ENCODE measurements at places on chromosomes 7 and 10.

GRCh38 chr10:31296754-31297153 is 22.3 kb upstream of the ZEB1 start:
- DNase-seq, result no peak

DNA sequence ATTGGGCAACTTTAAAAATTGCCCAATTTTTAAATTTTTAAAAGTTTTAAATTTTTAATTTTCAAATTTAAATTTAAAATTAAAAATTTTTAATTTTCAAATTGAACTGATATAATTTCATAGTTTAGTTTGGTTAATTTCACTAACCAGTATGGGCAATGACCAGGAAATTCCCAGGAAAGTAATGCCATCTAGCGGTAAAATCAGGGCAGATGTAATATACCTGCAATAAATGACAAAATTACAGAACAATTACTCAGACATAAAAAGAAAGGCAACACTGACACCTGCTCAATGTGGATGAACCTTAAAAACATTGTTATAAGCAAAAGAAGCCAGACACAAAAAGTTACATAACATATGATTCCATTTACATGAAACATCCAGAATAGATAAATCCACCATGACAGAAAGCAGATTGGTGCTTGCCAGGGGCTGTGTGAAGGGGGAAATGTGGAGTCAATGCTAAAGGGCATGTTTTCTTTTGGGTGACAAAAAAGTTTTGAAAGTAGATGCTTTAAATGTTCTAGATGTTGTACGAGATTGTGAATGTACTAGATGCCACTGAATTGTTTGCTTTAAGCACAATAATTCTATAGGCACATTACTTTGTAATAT is 28.6 kb upstream of the SLC16A12 start:
- DNase-seq, result no peak

GRCh38 chr10:90138844-90139243 is 437.5 kb downstream of the KIF20B start:
- no peak for DNase-seq

DNA sequence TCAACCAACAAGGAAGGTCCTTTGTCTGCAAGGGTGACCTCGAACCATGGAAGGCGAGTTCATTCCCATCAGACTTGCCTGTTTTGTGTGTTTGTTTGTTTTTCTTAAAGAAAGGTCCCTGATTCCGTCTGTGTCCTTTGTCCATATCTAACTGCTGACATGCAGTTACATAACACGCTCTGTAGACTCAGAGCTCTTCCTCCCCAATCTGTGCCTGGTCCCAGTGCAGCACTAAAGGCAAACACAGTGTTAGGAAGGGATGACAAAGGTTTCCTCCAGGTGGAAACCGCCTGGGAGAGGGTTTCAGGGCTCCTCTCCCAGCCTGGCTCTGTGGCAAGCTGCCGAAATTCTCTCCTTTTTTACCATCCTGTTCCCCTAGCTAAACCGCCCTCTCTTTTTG is 13.4 kb downstream of the JCAD start:
- no peak for DNase-seq

GRCh38 chr10:71598621-71599055 is 120.9 kb downstream of the C10orf105 start:
- no peak for DNase-seq

GRCh38 chr10:71727105-71727737 is 7.6 kb upstream of the C10orf105 start:
- no peak for DNase-seq

GRCh38 chr10:51313773-51314478 is 239.6 kb downstream of the PRKG1 start:
- DNase-seq, result no peak

- no peak for DNase-seq
Measured at GRCh38 chr10:103394180-103394579, 2.1 kb downstream of the ATP5MK start.
